ENCODE measurements at places on chromosomes 12 and 14.

DNA sequence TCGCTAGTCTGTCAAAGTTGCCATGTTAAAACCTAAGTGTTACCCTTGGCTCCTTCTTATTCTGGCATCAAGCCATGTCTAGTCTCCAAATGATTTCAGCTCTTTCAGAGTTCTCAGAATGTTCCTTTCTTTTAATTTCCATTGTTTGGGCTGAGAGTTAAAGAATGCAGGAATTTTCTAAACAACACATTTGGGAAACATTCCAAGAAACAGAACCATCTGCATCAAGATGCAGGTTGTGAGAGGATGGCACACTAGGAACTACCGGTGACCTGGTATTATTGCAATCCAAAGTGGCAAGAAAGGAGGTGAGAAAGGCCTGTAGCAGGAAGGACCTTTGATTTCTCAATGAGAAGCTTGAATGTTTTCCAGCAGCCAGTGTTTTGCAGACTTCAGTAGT, 30.1 kb downstream of the SLC35F4 start:
- no peak for DNase-seq

GRCh38 chr12:8446642-8447547, 8.9 kb upstream of the CLEC6A start:
- DNase-seq, result no peak

DNA sequence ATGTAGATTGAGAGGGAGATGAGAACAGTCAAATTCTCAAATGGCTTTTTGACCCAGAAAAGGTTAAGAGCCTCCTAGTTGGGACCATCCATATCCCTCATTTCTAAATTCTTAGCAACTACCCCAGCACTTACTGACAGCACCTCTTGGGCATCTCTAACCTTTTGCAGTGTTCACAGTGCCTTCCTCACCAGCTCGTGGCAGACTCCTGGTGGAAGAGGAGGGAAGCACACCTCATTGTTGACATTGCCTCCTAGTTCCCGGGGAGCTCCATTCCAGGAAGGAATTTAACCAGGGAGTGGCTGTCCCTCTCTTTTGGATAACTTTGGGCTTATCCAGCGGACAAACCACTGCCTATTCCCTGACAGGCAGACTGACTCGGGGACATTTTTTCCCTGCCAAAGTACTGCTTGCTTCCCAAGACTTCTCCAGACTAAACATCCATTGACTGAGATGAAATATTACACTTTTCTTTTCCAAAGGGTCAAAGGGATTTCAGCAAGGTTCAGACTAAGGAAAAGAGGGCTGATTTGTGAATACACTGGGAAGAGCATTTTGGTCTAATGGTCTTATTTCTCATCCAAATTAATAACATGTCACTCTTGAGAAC, 9.0 kb upstream of the OR6J1 start:
- no peak for DNase-seq

DNA sequence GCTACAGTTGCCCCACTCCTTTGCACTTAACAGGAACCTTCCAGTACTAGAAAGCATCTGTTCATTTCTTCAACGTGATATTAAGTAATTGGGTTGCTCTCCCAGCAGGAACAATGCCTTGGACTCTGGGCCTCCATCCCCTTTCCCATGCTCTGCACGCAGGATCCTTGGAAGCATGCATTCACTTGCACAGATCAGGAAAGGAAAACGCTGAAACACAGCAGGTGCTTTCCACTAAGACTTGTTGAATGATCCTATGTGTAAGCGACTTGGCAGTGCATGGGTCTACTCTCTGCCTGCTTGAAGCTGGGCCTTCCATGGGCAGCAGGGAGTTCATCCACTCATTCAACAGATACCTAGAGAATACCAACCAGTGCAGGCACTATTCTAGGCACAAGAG, 2.3 kb downstream of the LTBP2 start:
- DNase-seq, result no peak

DNA sequence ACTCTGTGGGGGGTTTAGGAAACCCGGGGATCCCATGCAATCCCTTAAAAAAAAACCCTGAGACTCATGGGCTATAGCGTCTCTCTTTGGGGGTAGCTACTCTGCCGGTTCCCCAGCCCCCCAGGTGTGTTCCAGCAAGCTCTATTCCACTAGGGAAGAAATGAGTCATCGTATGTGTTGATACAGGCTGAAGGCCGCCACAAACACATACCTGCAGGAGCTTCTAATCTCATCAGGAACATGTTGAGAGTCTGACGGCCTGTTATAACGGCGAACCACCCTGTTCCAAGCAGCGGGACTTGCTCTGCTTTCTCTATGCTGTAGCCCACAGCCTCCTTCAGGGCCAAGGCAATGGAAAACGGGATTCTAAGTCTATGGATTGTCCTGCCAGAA, 977 bp upstream of the KRT5 start:
- DNase-seq, result no peak

DNA sequence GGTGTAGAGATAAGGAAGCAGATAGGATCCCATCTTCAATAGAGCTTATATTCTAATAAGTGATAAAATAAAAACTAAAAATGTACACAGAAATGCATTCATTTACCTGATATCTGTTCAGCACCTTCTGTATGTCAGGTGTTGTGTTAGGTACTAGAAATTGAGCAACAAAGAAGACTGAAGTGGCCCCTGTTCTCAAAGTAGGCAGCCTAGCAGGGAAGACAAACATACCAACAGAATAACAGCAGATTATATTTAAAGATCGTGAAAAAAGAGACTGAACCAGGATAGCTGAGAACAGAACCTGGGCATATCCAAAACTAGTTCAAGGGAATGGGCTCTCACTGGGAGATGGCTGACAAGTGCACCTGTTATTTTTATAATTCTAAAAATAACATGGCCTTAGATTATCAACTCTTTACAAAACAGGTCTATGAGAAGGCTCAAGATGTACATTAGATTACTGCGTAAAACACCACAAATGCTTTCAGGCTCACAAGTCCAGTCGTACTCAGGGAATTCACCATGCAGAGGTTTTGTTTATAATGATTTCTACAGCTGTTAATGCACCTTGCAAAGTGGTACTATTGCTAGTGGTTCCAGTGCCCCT, 16.4 kb downstream of the ANO6 start:
- DNase-seq, result no peak

GRCh38 chr12:131311764-131312163, 358.1 kb downstream of the ADGRD1 start:
- no peak for DNase-seq

DNA sequence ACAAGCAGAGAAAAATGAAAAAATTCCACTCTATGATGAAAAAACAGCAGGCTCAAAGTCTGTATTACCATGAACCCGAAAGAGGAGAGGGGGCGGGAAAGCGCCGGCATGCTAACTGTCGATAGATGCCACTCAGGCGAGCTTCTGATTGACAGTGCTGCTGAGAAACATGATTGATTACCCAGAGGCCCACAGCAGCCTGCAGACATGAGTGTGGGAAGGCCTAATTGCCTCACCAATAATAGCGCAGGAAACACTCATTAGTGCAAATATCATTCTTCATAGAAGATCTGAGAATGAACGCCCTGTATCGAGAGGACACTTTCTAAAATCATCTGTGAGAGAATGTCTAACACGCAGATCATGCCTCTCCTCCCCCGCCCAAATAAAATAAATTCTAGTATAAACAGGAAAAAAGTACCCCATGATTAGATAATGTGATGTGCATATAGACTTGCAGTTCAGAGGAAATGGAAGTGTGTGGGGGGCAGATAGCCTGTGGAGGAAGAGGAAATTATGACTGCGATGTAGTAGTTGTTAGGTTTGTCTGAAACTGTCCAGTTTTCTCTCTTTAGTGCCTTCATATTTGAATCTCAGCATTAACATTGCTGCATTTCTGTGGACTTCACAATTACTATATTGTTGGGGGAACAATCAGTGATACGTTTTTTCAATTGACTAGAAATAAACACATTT, 15.6 kb downstream of the TPH2 start:
- no peak for DNase-seq
